ENCODE measurements at places on chromosomes 2 and 18.

DNA sequence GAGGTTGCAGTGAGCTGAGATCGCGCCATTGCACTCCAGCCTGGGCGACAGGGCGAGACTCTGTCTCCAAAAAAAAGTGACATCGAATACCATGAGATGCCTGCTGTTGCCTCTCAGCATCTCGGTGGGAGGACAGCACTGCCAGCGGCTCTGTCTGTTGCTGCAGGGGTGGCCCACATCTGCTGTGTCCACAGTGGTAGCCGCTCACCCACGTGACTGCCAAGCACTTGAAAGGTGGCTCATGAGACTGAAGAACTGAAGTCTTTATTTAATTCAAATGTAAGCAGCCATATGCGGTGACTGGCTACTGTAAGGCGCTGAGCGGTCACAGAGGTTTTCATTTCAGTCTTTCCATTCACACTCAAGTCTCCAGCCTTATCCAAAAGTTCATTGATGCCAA is 25.8 kb downstream of the IMPA2 start:
- DNase-seq, result no peak

DNA sequence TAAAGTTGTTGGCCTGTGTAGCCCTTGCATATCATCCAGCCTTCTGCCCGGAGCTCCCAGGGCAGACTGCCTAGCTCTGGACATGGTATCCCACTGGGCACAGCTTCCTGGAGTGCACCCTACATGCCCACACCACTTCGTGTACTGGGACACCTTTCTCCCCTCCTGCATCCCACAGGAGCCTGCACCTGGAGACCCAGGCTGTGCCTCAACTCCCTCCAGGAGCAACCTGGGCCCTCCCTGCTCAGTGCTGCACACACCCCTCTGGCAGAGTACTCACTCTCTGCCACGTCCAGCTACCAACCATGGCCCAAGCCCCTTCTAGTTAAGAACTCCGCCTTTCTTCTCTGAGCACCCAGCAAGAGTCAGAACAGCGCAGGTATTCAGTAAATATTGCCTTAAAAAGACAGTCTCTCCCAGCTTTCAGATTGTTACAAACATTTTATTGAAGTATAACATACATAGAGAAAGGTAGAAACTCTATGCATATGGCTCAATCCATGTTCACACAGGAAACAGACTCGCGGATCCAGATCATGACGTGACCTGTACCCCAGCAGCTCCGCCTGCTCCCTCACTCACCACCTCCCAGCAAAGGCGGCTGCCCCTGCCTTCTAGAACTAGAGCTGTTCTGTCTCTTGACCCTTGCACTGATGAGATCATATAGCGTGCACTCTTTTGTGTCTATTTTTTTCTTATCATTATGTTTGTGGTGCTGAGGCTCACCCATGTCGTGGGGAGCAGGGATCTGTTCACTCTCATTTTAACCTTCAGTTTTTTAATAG is 98.4 kb upstream of the MYCN start:
- DNase-seq, result no peak

DNA sequence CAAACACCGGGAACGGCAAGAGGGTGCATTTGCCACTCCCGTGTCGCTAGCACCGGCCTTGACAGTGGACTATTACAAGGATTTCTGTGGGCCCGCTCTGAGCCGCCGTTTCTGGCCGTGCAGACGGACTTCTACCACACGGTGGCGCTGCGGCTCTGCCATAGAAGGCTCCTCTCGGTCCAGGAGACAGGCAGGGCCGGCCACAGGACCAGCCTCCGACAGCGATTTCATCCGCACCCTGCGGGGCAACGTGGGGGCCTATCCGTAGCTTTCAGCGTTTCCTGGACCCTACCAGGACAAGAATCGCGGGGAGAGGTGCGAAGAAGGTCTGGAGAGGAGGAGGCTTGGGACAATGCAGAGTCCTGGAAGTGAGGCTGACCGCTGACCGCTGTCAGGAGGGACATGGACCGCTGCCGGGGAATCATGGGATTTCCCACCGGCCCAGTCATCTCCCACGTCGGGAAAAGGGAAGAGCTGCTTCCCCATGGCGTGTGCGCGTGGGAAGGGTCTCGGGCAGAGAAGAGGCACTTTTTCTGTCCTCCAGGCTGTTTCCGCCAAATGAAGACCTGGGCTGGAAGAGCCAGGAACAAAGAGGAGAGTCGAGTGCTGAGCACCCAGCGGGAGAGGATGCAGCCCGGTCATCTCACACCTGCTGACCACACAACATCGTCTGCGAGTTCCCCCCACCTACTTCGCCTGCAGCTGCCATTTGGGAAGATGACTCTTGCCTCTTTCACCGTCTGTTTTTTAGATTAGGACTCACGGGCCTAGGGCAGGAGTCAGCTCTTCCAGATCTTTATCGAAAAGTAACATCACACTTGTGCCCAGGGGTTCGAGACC is 35.5 kb upstream of the HAAO start:
- peak; percentile 91 for DNase-seq

GRCh38 chr2:98829581-98830270 is 98.8 kb upstream of the MGAT4A start:
- DNase-seq, result no peak

DNA sequence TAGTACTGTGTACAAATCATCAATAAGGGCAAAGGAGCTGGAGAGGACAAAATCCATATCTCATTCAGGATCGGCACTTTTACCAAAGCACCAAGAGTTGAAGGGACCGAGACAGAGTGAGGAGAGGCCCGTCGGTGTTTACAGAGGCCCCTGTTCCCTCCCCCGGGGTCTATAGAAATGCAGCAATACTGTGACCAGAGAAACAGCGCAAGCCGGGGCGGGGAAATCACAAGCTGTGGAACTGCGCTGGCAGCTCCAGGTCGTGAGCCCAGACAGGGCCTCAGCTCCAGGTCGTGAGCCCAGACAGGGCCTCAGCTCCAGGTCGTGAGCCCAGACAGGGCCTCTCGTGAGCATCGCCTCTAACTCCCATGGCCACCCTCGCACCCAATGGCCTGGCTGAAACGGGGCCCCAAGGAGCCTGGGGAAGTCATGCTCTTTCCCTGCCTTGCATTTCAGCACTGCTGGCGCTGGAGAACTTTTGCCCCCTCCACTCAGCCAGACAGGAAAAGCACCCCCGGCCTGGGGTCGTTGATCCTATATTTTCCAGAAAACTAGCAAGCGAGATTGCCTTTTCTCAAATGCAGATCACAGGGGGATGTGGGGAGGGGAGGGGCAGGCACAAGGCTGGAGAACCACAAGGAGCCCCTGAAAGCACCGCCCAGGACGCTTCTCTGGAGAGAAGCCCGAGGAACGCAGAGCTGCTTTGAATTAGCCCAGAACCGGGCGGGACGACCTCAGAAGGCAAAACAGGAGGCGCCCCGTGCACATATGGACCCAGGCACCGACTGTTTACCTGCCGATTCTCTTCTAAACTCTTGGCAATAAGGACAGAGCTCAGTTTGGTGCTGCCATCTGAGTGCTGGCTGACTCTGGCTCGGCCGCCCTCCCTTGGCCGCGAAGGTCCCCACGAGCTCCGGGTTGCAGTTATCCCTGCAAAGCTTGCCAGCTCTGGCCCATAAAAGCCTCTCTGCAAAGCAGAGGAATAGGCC is 223.7 kb downstream of the ACKR3 start:
- DNase-seq, result no peak

DNA sequence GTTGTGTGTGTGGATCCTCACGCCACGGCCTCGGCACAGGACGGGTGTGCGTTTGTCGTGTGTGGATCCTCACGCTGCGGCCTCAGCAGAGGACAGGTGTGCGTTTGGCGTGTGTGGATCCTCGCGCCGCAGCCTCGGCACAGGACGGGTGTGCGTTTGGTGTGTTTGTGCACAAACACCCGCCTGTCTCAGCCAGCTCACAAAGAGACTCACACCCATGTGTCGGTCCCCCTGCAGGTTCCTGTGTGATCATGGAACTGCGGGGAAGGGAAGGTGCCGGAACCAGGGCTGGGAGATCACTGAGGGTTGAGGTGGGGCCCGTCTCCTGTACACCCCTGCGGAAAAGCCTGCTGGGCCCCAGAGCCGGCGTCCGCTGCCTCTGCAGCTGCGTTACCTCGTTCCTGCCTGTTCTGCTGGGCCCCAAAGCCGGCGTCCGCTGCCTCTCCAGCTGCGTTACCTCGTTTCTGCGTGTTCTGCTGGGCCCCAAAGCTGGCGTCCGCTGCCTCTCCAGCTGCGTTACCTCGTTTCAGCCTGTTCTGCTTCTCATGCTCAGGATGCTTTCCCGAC is 53.6 kb downstream of the CTDP1 start:
- no peak for DNase-seq

DNA sequence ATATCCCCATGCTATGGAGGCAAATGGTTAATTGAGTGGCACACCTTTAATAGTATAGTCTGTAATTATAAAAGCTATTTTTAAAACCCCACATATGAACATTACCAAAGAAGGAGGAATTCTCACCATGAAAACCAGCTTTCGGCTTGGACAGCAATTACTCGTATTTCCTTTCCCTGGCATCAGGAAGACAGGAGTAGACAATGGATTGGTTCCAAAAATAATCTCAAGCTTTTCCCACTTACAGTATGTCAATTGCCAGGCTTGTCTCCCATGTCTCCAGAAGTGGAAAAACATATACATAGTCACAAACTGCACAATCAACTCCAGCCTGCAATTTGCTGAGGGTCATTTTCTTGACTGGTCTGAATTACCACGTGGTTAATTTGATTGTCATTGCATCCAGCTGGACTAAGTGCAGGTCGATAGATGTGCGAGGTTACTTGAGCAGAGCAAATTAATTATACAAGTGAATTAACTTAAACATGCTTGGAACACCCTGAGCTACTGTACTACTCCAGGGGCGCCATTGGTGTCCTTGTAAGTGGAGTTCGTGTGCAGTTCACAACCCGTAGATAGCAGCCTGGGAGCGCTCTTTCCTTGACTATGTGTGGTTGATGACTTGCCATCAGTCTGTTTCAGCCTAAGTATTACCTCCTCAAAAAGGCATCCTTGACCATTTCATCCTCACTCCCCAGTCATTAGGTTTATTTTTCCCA is 124.3 kb upstream of the PELI1 start:
- no peak for DNase-seq

GRCh38 chr2:134639265-134639664 is 79.5 kb downstream of the TMEM163 start:
- DNase-seq, result no peak

- DNase-seq, result peak; percentile 96
Measured at GRCh38 chr2:62293490-62294271, 97.8 kb downstream of the B3GNT2 start.

DNA sequence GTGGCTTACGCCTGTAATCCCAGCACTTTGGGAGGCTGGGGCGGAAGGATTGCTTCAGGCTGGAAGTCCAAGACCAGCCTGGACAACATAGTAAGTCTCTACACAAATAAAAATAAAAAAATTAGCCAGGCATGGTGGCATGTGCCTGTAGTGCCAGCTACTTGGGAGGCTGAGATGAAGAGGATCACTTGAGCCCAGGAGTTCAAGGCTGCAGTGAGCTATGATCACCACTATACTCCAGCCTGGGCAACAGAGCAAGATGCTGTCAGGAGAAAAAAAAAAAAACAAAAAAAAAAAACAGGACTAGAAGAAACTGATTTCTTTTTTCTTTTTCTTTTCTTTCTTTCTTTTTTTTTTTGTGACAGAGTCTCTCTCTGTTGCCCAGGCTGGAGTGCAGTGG is 13.6 kb downstream of the SPDYA start:
- no peak for DNase-seq

DNA sequence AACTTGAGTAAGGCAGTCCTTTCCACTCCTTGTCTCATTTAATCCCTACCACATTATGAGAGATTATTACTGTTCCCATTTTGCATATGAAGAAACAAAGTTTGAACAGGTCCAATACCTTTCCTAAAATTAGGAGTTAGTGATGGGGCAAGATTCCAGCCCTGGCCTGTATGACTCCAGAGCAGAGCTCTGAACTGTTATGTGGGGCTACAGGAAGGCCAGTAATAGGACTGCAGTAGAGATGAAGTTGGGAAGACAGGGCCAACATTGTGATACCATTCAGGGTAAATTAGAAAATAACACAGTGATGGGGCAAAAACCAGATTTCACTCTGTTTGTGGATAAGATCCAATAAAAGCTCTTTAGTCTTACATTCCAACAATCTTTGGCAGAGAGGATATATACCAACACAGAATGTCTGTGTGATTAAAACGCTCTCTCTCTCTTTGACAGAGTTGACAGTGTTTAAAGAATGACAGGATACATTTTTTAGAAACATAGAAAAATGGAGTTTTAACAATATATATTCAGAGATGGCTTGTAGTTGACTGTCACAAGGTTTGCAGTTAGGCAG is 22.7 kb downstream of the KATNAL2 start:
- DNase-seq, result no peak

GRCh38 chr2:110770959-110771431 is 38.6 kb downstream of the ACOXL start:
- no peak for DNase-seq

DNA sequence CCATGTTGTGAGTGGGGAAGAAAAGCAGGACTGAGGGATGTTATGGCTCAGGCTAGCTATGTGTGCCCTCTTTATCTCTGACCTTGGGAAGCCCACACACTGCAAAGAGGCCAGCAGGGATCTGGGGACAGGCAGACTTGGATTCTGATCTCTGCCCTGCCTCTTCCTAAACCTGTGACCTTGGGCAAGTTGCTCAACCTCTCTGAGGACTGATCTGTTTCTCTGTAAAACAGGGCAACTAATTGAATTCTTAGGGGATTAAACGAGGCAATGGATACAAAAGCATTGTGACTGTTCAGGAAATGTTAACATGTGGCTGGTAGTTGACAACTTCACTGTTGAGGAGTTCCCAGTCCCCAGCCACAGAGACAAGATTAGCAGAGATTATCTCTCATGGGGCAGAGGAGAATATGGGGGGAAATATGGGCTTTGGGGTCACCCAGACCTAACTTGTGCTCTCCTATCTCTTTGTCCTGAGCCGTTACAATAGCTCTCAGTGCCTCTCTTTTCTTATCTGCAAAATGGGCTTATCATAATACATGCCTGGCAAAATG is 184.7 kb upstream of the GLI2 start:
- DNase-seq, result no peak

- no peak for DNase-seq
Measured at GRCh38 chr2:8576525-8577167, 105.2 kb upstream of the ID2 start.

DNA sequence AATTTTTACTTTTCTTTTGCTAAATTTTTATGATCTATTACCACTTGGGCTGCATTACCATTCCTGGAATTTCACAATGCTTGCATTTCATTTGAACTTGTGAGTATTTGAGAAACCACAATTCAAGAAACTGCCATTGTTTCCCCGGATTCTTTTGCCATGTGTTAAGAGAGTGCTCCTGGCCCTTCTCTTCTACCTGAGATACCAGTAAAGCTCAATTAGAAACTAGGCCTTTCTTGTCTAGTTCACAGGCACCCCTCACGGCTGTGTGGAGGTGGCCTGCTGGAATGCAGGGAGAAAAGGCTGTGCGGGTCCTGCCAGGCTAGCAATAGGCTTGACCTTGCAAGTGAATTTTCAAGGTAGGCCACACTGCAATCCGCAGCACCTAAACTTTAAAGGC is 40.8 kb downstream of the ZEB2 start:
- DNase-seq, result no peak

DNA sequence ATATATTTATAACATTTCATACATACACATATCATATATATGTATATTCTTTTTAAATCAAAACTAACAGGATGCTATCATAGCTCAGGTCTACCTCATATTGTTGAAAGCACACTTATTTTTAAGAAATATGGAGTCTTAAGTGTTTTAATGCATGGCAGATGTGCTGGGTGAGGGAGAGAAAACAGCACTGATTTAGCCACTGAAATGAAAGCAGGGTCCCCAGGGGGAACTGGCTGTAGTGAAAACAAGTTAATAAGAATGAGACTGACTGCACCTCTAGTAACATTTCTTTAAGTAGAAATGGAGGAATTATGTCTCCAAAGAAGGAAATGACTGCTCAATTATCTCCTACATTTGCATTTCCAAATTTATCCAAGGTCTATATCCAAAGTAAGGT is 857.8 kb downstream of the DCDC2C start:
- DNase-seq, result no peak

- no peak for DNase-seq
Measured at GRCh38 chr2:208092093-208092832, 32.1 kb downstream of the CRYGD start.
